ENCODE measurements at places on chromosomes 12 and 14.
A peak's percentile ranks its signal among the peaks of the same experiment; 100 is the strongest.

- peak; percentile 12 for DNase-seq
Observed at GRCh38 chr14:78967111-78967809, 797.1 kb downstream of the NRXN3 start.

GRCh38 chr14:76924371-76925096 lies 98.3 kb downstream of the LRRC74A start:
- DNase-seq: no peak

DNA sequence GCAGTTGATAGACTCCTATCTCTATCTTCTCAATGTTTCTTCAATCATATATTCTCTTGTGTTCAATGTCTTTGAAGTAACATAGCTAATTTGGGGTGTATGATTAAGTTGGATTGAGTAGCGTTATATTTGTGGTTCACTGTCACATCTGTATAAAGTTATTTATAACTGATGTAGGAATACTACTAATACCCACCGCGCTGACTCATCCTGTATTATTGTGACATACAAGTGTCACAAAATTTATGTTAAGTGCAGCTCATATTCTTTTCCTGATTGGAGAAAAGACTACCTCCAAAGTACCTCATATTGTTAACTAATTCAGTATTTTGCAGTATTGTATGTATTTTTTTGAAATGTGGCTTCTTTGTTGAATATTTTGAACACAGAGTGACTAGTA lies 940.8 kb downstream of the SLC6A15 start:
- DNase-seq: peak; percentile 53

DNA sequence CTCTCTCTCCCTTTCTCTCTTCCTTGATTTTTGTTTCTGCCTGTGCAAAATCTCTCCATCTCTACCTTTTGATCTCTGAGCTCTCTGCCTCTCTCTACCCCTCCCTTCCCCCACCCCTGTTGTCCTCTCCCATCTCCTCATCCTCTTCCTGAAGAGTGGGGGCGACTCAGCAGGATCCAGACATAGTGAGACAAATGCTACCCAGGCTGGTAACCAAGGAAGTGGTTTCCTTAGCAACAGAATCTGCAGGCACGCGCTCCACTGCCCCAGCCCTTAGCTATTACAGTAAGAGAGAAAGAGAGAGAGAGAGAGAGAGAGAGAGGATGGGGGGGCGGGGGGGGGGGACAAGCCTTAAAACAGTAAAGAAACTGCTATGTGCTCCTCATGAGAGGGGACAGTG lies 85.6 kb downstream of the CMKLR1 start:
- DNase-seq: no peak

DNA sequence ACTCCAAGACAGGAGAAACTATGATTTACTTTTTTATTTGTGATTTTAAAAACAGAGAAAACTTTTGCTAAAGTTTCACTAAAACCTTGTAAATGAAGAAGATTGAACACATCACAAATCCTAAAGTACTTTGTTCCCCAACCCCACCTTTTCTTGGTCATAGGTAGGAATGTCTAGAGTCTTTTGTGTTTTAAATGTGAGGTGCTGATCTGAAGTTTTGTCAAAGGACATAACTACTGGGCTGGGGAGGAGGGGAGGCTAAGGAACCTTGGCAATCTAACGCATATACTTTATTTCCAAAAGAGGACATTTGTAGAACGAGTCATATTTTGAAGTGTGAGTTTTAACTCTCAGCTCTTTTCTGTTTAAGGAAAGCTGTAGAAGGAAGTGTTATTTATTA lies 37.2 kb downstream of the CATSPERB start:
- DNase-seq: no peak

DNA sequence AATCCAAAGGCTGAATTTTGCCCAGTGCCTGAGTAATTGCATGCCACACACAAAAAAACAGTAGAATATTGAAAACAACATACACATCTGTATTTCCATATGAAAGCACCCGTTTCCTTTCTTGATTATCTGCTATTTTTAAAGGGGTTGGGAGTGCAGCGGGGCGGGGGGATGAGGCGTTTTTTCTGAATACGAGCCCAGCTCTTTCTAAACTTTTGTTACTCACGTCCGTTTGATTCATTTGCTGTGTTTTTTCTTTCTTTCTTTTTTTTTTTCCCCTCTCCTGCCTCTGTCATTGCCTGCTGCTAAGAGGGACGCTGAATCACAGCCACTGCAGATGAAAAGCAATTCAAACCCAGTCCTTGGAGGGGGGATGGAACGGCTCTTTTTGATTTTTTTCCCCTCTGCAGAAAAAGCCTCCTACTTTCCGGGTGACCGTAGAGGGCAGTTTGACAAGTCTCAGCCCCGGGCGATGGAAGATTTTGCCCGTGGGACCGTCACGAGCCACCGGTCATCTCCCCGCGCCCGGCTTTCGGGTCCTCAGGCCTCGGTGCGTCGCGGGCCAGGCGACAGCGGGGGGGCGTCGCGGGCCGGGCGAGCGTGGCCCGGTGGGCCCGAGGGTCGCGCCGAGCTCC lies 572 bp upstream of the RASSF8 start:
- peak; percentile 93 for DNase-seq

DNA sequence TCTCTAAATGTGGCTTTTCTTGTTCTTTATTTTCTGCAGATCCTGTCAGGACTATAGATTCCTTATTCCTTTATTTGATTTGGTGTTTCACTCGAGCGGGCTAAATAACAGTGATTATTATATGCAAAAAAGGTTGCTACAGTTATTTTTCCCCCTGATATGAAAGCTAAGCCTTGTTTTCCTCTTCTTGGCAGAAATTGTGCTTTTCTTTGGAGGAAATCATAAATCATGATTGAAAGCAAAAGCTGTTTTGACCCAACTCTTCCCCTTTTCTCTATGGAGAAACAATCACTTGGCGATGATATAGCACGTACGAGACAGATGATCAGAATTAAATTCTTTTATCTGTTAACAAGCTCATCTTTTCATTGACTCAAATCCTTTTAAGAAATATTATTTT lies 31.4 kb downstream of the PPFIBP1 start:
- DNase-seq: peak; percentile 55

DNA sequence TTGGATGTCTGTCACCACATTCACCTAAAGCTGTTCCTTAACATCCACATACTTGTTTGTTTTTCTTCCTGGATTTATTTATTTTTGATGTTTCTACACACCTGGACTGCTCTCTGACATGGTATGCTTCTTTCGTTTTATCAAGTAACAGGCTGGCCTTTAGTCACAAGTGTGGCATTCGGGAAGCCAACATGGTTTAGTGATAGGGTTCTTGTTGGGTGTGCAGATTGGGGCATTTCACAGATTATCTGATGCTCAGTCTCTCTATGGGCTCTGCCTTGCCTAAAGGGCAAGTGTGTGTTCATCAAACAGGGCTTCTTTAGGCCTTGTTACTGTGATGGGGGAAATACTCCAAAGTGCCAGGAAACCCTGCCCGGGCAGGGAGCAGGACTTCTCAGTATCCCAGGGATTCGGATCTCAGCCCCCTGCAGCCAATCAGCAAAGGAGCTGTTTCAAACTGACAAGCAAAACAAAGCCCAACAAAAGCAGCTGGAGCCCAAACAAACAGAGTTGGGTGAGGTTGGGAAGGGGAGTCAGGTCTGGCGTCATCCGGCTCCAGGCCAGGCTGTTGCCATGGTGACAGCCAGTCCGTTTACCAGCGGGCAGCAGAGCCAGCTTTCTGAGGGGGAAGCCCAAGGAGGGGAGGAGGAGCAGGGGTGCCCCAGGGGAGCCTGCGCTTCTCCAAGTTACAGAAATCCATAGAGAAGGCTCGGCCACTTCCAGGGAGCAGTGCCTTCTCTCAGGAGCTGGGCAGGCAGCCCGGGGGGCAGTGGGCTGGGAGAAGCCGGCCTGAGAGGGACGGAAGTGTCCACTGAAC lies 31.9 kb downstream of the FOS start:
- DNase-seq: peak; percentile 90

- DNase-seq: peak; percentile 74
Observed at GRCh38 chr12:63844391-63845341, at the start of gene SRGAP1. Gene SRGAP1, plus strand, starts transcription at chr12:63844700. Its CDS starts 117 bp downstream, at chr12:63844817.

- no peak for DNase-seq
Observed at GRCh38 chr12:125882141-125882540, 816.9 kb downstream of the AACS start.

DNA sequence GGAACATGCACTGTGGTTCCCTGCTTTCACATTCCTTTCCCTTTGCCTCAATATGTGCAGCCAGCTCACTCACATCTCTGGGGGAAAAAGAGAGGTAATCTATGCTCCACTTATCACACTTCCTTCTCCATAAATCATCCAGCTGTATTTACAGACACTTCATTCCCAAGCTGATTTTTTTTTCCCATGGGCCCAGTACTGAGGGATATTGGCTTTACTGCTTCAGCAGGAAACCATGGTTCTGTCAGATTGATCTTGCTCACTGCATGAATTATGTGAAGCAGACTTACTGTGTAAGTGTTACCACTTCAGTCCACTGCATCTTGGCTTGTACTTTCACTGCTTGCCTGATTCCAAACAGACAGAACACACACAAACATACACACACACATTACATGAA lies 555.6 kb downstream of the CCER1 start:
- DNase-seq: peak; percentile 36

DNA sequence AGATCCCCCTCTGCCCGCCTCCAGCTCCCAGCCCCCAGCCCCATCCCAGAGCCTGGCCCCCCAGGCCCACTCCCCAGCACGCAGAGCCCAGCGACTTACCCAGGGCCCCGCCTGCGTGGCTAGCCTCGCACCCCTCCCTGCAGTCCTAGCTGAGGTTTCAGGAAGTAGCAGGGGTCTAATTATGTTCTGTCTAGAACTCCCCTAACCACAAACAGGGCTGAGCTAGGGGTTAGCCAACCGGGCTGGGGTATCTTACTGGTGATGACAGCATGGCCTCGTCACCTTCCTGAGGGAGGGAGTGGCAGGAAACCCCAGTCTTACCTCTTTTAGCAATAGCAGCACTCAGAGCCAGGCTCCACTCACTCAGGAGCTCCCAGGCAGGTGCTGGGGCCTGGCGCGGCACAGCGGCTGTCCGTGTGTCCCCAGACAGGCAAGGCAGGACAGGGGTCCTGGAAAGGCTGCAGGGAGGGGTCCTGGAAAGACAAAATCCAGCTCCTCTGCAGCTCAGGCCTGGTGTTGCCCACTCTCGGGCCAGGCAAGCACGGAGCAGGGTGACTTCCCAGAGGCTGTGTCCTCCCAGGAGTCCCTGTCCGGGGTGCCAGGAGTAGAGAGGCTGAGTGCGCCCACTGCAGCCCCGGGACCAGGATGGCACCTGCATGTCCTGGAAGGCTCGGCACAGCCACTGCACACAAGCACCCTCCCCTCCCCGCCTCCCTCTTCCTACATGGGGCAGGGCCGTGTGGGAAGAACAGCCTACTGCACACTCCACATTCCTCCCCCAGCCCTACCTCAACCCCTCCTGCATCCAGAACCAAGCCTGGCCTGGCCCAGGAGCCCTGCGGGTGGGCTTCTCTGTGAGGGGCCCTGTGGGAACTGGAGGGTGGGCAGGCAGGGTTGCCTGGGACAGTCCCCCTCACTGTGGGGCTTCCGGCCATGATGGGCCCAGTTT lies at the start of gene GPR132:
TSS of gene GPR132 (minus strand) at position 151 of the 949 bp plus-strand sequence. CDS start 10,010 bp downstream, outside the sequence.
- no peak for DNase-seq

DNA sequence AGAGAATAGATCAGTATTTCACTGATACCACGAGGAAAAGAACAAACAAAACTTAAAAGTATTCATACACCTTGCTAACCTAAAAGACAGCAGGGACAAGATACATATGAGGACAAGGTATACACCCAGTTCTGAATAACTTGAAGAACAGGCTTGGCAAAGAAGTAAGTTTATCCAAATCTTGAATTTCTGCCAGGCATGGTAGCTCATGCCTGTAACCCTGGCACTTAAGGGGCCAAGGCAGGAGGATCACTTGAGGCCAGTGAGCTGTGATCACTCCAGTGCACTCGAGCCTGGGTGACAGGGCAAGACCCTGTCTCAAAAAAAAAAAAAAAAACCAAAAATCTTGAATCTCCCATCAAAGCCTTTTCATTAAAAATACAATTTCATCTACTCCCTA lies 25.0 kb downstream of the EIF2S1 start:
- no peak for DNase-seq

All from fibroblast of mammary gland (primary cell).